ENCODE measurements at places on chromosomes 2 and 18.

DNA sequence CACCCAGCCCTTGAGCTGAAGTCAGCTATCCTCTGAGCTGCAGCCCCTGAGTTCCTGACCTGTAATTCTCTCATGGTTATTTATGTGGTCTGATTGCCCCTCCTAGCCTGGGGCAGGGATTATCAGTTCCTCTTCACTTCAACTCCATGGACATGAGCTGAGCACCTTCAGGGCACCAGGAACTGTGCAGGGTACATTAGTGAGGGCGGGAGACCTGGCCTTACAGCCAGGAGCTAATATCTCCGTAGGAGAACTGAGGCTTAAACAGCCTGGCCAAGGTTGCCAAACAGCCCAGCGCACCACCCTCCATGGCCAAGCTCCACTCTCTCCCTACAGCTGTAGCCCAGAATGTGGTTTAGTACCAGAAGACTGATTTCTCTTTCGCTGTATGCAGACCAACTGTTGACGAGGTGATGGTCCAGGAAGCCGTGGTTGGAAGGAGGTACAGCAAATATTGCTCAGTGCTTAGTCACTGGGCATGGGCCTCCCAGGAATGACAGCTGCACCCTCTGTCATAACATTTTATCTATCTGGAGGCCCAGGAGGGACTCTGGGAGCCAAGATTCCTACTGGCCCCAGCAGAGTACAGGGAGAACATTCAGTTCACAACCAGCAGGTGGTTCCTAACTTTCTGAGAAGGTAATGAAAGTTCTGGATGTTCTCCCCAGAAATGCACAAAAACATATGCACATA lies 228.7 kb upstream of the SIX2 start:
- peak; percentile 99 for DNase-seq

DNA sequence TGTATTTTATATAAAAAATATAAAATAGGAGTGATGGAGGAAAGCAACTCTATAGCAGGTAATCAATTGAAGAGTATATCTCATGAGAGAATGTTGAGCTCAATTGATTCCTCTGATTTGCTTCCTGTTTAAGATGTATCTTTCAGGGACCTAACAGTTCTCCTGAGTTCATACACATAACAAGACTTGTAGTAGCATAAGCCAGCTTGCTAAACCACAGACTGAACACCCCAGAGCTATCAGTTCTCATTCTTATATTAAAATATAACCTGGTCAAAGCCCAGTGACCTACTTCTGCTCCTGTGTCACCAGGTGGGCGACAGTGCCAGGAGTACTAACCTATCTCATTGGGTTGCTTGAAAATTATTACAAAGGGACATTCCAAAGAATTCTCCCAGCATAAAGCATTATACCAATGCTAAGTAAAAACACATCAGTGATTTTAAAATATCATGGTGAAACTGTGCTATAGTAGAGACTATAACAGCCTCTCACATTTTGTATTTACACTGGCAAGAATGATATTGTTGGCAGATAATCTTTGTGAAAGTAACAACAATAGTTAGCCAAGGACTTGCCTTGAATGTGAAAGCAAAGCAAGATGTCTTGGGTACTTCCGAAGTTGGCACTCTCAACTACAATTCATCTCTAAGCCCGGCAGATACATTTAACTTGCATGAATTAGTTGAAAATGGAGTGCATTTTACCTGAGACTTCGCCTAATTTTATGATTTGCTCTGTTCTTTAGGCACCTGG lies 40.8 kb upstream of the CDH20 start:
- DNase-seq, result no peak

DNA sequence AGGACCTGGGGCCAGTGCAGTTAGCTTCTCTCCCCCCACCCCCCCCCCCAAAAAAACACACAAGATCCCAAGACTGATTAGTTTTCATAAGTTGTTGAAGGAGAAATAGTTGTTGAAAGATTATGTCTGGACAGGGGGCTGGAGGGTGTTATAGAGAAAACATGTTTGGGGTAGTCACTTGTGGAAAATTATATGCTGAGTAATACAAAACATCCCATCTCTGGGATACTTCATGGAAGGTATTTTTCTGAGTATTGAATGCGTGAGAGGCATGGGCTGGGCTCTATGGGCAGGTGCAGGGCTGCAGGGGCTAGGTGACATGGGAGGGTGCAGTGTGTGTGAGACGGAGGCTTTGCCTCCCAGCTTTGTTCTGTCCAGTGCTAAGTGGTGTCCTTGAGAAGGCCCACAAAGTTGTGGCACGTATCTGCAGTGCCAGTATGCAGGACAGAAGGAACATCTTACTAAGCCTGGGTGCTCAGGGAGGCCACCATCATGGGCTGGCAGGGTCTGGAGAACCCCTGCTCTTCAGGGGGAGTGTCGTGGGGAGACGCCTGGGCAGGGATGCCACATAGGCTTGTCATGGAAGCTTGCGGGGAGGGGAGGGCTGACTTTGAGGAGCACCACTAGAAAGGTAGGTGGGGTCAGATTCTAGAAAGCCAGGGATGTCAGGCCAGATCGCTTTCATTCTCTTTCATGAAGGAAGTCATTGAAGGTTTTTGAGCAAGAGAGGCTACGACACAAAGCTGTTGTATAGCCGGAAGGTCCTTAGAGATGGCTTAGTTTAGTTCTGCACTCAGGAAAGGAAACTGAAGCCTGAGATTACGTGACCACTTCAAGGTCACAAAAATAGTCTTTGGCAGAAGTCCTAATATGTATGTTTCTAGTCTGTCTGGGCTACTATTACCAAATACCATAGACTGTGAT lies 232.0 kb downstream of the LDLRAD4 start:
- no peak for DNase-seq

GRCh38 chr2:84701880-84702279 lies 179.0 kb downstream of the TRABD2A start:
- peak; percentile 53 for DNase-seq

DNA sequence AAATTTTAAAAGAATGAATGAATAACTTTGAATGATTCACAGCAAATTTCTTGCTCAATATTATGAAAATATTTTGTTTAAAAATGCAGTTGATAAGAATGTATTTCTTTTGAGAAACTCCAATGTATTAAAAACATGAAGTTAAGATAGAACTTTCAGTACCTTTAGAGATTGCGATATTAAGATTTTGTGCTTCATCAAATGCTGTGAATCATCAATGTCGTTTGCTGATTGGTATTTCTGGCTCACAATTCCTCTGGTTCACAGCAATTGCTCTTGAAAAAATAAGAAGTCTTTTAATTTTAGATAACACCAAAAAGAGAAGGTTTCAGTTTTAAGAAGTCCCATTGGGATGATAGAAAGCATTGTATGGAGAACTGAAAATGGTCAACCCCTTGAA lies 228.7 kb downstream of the IKZF2 start:
- peak; percentile 26 for DNase-seq

DNA sequence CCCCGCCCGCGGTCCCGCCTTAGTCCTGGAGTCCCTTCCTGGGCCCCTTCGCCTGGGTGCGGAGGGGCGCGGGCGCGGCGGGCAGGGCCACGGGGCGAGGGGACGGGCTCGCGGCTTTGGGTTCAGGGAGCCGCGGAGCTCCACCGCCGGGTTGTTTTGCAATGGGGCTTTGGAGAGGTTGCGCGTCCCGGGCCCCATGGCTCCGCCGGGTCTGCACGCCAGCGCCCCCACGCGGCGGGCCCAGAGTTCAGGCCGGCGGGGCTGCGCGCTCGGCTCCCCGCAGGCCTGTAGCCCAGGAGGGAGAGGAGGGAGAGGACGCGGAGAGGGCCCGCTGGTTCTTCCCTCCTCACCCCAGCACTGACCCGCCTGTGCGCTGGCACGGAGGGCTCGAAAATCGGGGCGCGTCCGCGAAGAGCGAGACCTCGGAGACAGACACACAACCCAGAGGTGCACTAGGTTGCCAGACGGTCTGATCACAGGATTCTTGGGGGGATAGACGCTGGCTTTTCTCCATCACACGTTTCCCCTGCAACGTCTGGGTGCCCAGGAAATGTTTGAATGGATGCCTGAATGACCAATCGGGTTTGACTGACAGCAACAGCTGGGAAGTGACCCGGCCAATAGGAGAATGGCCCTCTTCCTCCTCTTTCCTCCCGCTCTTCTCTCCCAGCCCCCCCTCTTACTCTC lies 4.9 kb upstream of the SIX2 start:
- peak; percentile 69 for DNase-seq

GRCh38 chr18:78701771-78702396 lies 277.7 kb upstream of the SALL3 start:
- DNase-seq, result no peak

GRCh38 chr2:183935005-183935404 lies 663.3 kb upstream of the ZNF804A start:
- no peak for DNase-seq

- DNase-seq, result peak; percentile 77
Observed at GRCh38 chr2:145484448-145485097, 964.7 kb upstream of the ZEB2 start.

GRCh38 chr2:219442256-219443015 lies 7.8 kb downstream of the SPEG start:
- DNase-seq, result no peak

- peak; percentile 14 for DNase-seq
Observed at GRCh38 chr2:66874411-66874810, 439.5 kb downstream of the MEIS1 start.

- no peak for DNase-seq
Observed at GRCh38 chr2:35220461-35220860, 1135.1 kb upstream of the CRIM1 start.

GRCh38 chr2:190443778-190444481 lies 35.8 kb downstream of the MFSD6 start:
- peak; percentile 41 for DNase-seq

DNA sequence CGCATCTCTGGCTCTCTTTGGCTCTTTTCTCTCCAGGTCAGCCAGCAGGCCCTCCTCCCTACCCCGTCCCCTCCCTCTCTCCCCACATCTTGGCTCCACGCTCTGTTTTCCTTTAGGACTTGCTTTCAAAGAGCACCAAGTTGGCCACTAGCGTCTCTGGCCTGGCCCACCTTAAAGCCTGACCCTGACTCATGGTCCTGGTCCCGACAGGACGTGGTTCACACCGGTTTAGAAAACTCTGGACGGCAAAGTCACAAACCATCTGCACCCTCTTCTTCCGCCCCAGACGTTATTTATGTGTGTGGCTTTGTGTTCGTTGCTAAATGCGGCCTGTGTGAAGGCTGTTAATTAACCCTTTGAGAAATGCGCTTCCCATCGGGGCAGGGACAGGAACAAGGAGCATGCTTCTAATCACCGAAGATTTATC lies 169.0 kb upstream of the HAAO start:
- no peak for DNase-seq

- no peak for DNase-seq
Observed at GRCh38 chr2:222355860-222356259, 57.1 kb upstream of the PAX3 start.

DNA sequence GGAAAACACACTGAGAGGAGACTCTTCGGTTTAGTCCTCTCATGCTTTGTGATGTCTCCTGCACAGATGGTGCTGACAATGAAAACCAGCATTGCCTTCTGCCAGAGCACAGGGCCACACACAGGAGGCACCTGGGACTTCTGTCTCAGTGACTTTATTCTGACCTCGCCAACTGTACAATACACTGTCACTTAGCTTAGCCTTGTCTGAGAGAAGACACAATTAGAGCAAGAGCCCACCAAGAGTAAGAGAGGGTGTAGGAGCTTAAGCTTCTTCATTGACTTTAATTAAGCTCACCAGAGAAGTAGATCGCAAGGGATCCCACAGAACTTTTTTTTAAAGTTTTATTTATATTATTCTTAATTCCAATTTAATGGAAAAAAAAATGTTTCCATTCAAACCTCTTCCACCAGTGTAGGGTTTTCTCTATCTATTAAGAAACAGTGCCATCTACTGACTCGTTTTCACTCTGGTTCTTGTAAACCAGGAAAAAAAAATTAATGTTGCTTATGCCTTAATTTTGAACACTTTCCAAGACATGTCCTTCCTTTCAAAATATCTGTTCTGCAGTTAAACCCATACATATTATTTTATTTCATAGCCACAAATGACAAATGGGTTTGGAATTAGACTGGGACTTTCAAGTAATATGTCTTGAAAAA lies 42.4 kb upstream of the DDX18 start:
- peak; percentile 44 for DNase-seq

- DNase-seq, result no peak
Observed at GRCh38 chr2:71785516-71785981, 332.2 kb downstream of the DYSF start.

- DNase-seq, result no peak
Observed at GRCh38 chr2:59969161-59969560, 584.3 kb downstream of the BCL11A start.

DNA sequence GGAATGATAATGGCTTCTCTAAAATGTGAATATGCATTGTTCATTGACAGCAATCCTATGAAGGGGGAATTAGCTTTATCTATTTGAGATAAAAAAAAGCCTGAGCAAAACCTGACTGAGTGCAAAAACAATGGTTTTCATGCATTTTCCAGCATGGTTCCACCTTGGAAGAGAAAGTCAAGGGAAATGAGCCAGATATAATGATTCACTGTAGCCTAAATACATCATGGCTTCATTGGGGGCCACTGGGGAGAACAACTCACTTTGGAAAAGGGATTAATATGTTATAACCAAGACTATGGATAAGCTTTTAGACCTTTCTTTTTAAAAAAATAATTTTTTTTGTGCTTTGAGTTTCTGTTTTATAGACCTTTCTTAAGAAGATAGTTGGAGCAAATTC lies 679.7 kb downstream of the NYAP2 start:
- DNase-seq, result peak; percentile 44

DNA sequence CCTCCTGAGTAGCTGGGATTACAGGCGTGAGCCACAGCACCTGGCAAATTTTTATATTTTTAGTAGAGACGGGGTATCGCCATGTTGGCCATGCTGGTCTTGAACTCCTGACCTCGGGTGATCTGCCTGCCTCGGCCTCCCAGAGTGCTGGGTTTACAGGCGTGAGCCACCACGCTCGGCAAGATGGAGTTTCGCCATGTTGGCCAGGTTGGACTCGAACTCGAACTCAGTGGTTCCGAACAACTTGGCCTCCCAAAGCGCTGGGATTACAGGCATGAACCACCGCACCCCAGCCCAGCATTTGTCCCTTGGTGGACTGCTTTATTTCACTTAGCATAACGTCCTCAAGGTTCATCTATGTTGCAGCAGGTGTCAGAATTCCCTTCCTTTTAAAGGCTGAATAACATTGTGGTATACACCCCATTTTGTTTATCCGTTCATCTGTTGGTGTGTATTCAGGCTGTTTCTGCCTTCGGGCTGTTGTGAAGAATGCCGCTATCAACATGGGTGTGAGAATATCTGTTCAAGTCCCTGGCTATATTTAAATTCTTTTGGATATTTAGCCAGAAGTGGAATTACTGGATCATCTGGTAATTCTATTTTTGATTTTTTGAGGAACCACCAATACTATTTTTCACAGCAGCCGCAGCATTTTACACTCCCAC lies 1.2 kb upstream of the CENPA start:
- no peak for DNase-seq

GRCh38 chr18:49548229-49548636 lies 13.6 kb upstream of the LIPG start:
- DNase-seq, result peak; percentile 53

GRCh38 chr2:179107737-179108136 lies 57.8 kb upstream of the CCDC141 start:
- DNase-seq, result peak; percentile 33

Data from fibroblast of pulmonary artery (primary cell).